ENCODE measurements at places on chromosomes 5 and 9. TPM values are rescaled to one million over a fixed set of nuclear protein-coding genes. Genes with fewer than 3 reads are reported as not detected.

- no peak overlapping the region for H3K4me3 ChIP-seq
- DNase-seq = no peak
- H3K27me3 ChIP-seq = no peaks in the 10 kb centered on the region
- H3K36me3 ChIP-seq = no peaks in the 10 kb centered on the region
Measured at GRCh38 chr5:55557123-55557522, 22.4 kb upstream of the PLPP1 start.

NR4A3 gene
- 0.86 TPM for total RNA-seq

DNA sequence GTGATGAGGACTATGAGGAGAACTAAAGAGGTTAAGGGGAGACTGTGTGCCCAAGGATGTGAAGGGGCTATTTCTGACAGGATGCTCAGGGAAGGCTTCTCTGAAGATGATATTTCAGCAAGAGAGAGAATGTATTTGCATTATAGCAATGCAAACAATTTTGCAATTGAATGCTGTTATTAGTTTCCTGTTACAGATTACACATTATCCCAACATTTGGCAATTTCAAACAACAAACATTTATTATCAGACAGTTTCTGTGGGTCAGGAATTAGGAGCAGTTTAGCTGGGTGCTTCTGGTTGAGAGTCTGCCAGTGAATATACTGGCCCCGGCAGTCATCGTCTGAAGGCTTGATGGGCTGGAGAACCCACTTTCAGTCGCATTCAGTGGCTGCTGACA, 228.0 kb downstream of the MARCHF11 start:
- no peak overlapping the region for H3K4me3 ChIP-seq
- no peaks in the 10 kb centered on the region for H3K27me3 ChIP-seq
- no peak for DNase-seq
- H3K36me3 ChIP-seq = no peaks in the 10 kb centered on the region
- no peak overlapping the region for H3K27ac ChIP-seq

- H3K27me3 ChIP-seq = no peaks in the 10 kb centered on the region
- H3K4me1 ChIP-seq = no peaks in the 10 kb centered on the region
- no peak for DNase-seq
- no peak overlapping the region for H3K4me3 ChIP-seq
- no peaks in the 10 kb centered on the region for H3K36me3 ChIP-seq
Measured at GRCh38 chr9:1170918-1171317, 120.8 kb downstream of the DMRT2 start.

SGCD gene
- not detected for total RNA-seq

- no peak for DNase-seq
- H3K27me3 ChIP-seq = no peaks in the 10 kb centered on the region
Measured at GRCh38 chr9:128911529-128912035, 9.2 kb upstream of the PHYHD1 start.

DNA sequence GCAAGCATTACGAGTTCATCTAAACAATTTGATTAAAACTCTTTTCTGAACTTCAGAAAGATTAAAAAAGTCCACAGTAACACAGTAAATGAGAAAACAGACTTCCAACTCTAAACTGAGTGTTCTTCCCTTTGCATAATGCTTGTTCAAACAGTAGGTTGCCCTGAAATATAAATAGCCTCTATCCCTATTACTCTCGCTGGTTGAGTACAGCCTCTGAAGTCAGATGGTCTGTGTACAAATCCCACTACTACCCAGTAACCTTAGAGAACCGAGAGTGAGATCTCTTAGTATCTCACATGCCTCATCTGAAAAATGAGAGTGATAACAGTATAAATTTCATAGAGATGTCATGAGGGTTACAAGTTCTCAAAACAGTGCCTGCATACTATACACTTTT, 591.6 kb downstream of the CAAP1 start:
- H3K27ac ChIP-seq = no peak overlapping the region
- no peaks in the 10 kb centered on the region for H3K36me3 ChIP-seq
- H3K4me3 ChIP-seq = no peak overlapping the region
- H3K27me3 ChIP-seq = no peaks in the 10 kb centered on the region
- no peaks in the 10 kb centered on the region for H3K4me1 ChIP-seq

- H3K4me1 ChIP-seq = no peaks in the 10 kb centered on the region
- H3K4me3 ChIP-seq = no peak overlapping the region
- no peak overlapping the region for H3K27ac ChIP-seq
- H3K27me3 ChIP-seq = no peaks in the 10 kb centered on the region
Measured at GRCh38 chr9:132809677-132810271, 68.3 kb downstream of the AK8 start.

CSNK1A1 gene
- total RNA-seq = 263 TPM

DNA sequence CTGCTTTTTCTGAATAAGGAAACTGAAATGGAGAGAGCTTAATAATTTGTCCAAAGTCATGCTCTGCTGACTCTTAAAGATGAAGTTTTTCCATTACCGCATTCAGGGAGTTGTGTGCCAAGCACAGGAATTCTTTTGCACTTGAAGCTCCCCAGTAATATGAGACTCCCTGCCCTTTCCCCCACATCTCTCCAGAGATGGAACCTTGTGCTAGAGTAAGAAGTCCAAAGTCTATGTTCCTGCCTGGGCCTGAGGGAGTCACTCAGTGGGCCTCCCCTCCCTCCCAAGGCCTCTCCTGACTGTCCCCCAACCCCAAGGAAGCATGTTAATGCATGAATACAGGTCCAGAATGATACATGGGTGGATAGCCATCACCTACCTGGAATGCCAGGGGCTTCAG, 173.3 kb upstream of the SEMA6A start:
- H3K27me3 ChIP-seq = no peaks in the 10 kb centered on the region
- H3K4me1 ChIP-seq = no peaks in the 10 kb centered on the region
- H3K36me3 ChIP-seq = no peaks in the 10 kb centered on the region
- no peak overlapping the region for H3K27ac ChIP-seq
- H3K4me3 ChIP-seq = no peak overlapping the region
- no peak for DNase-seq

UBE2R2 gene
- 47.0 TPM for total RNA-seq

HAPLN1 gene
- 0.05 TPM for total RNA-seq

All from HCT116 (cell line).